MM.1S (cell line): ENCODE measurements at places on chromosomes 16 and 17.

DNA sequence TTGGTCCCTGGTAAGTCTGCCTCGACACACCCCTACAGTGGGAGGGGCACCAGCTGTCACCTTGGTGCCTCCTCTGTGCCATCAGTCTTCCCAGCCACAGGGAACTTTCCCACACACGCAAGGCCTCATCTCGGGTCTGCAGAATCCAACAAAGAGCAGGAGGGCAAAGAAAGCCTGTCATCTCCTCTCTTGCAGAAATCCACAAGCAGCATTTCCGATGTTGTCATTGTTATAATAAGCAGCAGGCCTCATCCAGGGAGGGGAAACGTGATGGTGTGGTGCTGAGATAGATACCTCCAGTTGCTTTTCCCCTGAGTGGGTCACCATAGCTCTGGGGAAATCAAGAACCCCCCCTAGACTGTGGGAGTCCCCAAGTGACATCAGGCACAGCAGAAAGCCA is 110.4 kb downstream of the CMIP start:
- no peak overlapping the region for H3K27ac ChIP-seq
- H3K27me3 ChIP-seq = no peaks in the 10 kb centered on the region
- H3K4me1 ChIP-seq = no peaks in the 10 kb centered on the region
- DNase-seq = no peak
- no peaks in the 10 kb centered on the region for H3K36me3 ChIP-seq
- no peak overlapping the region for H3K4me3 ChIP-seq

GRCh38 chr16:28924399-28924761 is 658 bp downstream of the RABEP2 start:
- H3K27ac ChIP-seq = peak overlapping the region; percentile 93
- peak overlapping the region; percentile 87 for H3K4me3 ChIP-seq
- H3K27me3 ChIP-seq = no peaks in the 10 kb centered on the region
- no peak for DNase-seq

GRCh38 chr17:43171586-43172487 is 823 bp downstream of the NBR1 start:
- H3K27me3 ChIP-seq = no peaks in the 10 kb centered on the region
- peak; percentile 11 for DNase-seq
- no peaks in the 10 kb centered on the region for H3K36me3 ChIP-seq

GRCh38 chr16:66370786-66371684 is 4.5 kb downstream of the CDH5 start:
- H3K27ac ChIP-seq = no peak overlapping the region
- no peak overlapping the region for H3K4me3 ChIP-seq
- no peaks in the 10 kb centered on the region for H3K36me3 ChIP-seq
- no peak for DNase-seq
- H3K27me3 ChIP-seq = no peaks in the 10 kb centered on the region
- no peaks in the 10 kb centered on the region for H3K4me1 ChIP-seq

GRCh38 chr16:48426244-48427141 is 41.3 kb upstream of the SIAH1 start:
- no peaks in the 10 kb centered on the region for H3K4me1 ChIP-seq
- no peak overlapping the region for H3K27ac ChIP-seq
- H3K36me3 ChIP-seq = no peaks in the 10 kb centered on the region
- no peaks in the 10 kb centered on the region for H3K27me3 ChIP-seq
- DNase-seq = no peak

DNA sequence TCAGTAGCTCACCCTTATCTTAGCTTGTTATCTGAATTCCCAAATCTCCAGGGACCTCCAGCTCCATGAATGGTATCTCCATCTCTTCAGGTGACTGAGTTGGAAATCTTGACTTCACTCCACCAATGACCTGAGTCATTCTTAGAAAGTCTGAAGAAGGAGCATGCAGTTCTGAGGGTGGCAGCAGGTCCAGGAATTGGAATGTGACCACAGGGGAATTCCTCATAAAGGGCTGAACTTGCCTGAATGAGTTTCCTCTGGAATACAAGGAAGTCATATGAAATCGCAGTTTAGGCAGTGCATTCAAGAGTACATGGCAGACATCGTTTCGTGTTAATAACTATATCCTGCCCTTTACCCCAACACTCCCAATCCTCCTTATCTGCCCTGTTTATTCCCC is 12.5 kb upstream of the PYY start:
- H3K4me3 ChIP-seq = no peak overlapping the region
- no peaks in the 10 kb centered on the region for H3K27me3 ChIP-seq
- no peak overlapping the region for H3K27ac ChIP-seq
- no peaks in the 10 kb centered on the region for H3K4me1 ChIP-seq

- H3K4me1 ChIP-seq = no peaks in the 10 kb centered on the region
- H3K4me3 ChIP-seq = no peak overlapping the region
- no peaks in the 10 kb centered on the region for H3K27me3 ChIP-seq
- no peak for DNase-seq
These were observed 10.7 kb upstream of the USP10 start for GRCh38 chr16:84689111-84689510.

GRCh38 chr16:1258906-1259759 is 3.3 kb downstream of the TPSD1 start:
- 0 out of 2 replicates have a peak overlapping the region, but pooled peaks have one; percentile 25 for H3K4me3 ChIP-seq
- no peaks in the 10 kb centered on the region for H3K4me1 ChIP-seq
- DNase-seq = no peak
- no peaks in the 10 kb centered on the region for H3K36me3 ChIP-seq
- H3K27ac ChIP-seq = no peak overlapping the region

- DNase-seq = no peak
- H3K27ac ChIP-seq = no peak overlapping the region
- H3K4me3 ChIP-seq = no peak overlapping the region
These were observed 73.2 kb downstream of the NT5M start for GRCh38 chr17:17376362-17376761.

GRCh38 chr16:11669380-11670146 is 1.3 kb downstream of the SNN start:
- no peak overlapping the region for H3K27ac ChIP-seq
- no peak for DNase-seq
- H3K4me1 ChIP-seq = peaks cover 46% of the 10 kb centered on the region
- H3K4me3 ChIP-seq = peak overlapping the region; percentile 76

- DNase-seq = no peak
- H3K4me3 ChIP-seq = no peak overlapping the region
- H3K27me3 ChIP-seq = no peaks in the 10 kb centered on the region
- no peak overlapping the region for H3K27ac ChIP-seq
- no peaks in the 10 kb centered on the region for H3K4me1 ChIP-seq
- H3K36me3 ChIP-seq = no peaks in the 10 kb centered on the region
These were observed 68.9 kb downstream of the SNX11 start for GRCh38 chr17:48176471-48176855.

DNA sequence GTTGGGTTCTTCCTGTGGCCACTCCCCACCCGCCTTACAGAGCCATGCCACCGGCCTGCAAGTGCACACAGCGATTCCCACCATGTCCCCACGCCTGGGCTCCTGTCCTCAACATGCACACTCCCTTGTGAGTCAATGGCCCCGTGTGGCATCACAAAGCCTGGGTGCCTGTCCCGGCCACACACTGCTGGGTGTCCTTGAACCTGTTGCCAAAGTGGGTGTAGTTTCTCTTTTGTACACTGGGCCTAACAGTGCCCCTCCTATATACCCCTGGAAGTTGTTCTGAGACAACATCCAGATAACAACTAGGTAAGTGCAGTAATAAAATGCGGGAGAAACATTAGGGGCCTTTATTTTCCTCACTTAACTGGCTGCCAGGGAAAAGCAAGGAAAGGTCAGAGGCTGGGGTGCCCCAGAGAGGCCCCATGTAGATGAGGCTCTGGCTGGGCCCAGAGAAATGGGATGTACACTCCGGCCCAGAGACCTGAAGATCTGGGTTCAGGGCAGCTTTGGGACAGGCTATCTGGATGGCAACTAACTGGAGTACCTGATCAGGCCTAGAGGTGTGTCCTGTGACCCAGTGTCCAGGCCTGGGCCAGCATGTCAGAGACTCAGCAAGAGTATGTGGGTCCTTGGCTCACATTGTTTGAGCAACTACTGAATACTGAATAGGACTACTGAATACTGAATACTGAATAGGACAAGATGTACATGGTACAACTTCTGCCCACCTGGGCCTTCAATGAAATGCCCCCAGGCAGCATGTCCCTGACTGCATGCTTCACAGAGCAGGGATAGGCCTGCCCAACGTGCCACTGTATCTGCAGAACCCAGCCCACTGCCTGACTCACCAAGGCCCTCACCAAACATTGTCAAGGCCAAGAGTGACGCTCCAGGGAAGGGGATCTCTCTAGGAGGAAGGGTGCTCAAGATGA is 8.3 kb downstream of the ABCC3 start:
- H3K4me3 ChIP-seq = no peak overlapping the region
- no peak overlapping the region for H3K27ac ChIP-seq
- H3K27me3 ChIP-seq = no peaks in the 10 kb centered on the region
- no peak for DNase-seq
- H3K36me3 ChIP-seq = no peaks in the 10 kb centered on the region

DNA sequence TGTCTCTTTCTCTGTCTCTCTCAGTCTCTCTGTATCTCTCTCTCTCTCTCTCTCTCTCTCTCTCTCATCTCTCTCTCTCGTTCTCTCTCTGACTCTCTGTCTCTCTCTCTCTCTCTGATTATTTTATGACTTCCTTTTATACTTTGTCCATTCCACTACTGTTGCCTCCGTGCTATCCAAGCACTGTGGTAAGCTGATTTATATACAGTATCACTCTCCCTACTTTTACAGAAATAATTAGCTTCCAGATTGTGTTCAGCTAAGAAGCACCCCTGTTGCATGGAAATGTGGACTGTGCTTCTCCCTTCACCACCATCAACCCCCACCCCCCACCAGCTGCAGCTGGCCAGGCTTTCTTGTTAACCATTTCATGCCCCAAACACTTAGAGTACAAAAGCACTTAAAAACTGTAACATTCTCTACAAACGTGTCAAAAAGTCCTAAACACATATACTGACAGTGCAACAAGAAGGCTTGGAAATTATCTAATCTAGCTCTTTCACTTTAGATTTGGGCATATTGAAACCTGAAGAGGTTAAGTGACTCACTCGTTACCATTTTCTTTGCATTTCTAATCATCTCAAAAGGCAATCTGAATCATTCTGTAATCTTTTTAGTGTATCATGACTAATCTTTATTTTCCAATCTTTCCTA is 11.6 kb upstream of the TMEM100 start:
- H3K36me3 ChIP-seq = no peaks in the 10 kb centered on the region
- H3K27ac ChIP-seq = no peak overlapping the region
- DNase-seq = no peak

GRCh38 chr17:81513753-81514488 is 1.3 kb upstream of the ACTG1 start:
- H3K36me3 ChIP-seq = peaks cover 17% of the 10 kb centered on the region
- no peaks in the 10 kb centered on the region for H3K27me3 ChIP-seq
- H3K4me3 ChIP-seq = peak overlapping the region; percentile 76
- DNase-seq = peak; percentile 45
- peak overlapping the region; percentile 69; the same call in 1 of the 2 replicates for H3K27ac ChIP-seq

DNA sequence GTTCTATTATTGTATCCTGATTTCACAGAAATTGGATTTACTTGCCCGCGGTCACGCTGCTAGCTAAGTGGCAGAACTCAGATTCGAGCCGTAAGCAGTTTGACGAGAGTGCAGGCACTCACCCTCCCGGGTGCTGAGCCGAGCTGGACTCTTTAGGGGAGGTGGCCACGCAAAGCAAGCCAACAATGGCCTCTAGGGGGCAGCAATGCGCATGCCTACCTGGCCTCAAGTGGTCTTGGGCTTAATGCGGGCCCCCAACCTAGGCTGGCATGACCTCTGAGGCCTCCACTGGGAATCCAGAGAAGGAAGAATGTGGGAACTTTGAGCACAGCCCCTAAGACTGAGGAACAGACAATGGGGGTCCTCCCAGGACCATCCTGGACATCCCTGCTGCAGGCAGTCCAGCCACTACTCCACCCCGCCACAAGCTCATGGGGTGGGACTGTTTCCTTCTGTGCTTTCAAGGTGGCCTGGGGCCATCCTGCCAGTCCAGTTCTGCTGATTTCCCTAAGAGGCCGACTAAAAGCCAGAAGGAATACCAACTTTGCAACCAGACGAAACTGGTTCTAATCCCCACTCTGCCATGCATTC is 276.5 kb downstream of the XYLT1 start:
- DNase-seq = no peak
- H3K4me3 ChIP-seq = no peak overlapping the region
- no peak overlapping the region for H3K27ac ChIP-seq
- no peaks in the 10 kb centered on the region for H3K27me3 ChIP-seq

DNA sequence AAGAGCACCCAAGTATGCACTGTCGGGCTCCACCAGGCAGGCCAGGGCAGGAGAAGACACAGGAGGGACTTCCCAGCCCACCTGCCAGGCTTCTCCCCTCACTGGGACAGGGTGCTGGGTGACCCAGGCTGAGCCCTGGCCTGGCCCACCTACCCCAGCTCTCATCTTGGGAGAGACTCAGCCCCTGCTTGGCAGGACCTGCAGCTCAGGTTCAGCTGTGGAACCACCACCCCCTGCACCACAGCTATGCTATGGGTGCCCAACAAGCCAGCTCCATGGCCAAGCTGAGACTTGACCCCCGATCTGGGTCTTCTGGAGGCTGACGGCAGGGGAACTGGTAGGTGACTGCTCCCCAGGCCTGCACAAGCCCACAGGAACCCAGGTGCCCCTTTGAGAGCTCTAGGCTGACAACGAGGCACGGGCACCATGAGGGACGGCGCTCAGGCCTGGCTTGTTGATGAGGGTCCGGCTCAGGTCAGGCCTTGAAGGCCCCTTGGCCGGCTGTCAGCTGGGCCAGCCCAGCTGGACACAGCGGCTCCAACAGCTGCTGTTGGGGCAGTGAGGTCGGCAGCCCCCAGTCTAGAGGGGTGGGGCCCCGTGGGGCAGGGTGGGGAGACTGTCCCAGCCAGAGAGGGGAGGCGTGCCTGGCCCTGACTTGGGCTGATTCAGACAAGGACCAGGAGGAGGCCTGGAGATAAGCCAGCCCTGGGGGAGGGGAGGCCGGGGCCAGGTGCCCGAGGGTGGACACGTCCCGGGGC is 4.6 kb downstream of the RPUSD1 start:
- no peak overlapping the region for H3K27ac ChIP-seq
- no peak for DNase-seq
- H3K4me3 ChIP-seq = no peak overlapping the region
- H3K4me1 ChIP-seq = 0 out of 2 replicates have a peak, but pooled peaks cover 6% of the 10 kb centered on the region
- no peaks in the 10 kb centered on the region for H3K36me3 ChIP-seq

- H3K27me3 ChIP-seq = no peaks in the 10 kb centered on the region
- no peak overlapping the region for H3K27ac ChIP-seq
- no peaks in the 10 kb centered on the region for H3K36me3 ChIP-seq
These were observed 704.3 kb downstream of the MAF start for GRCh38 chr16:78896280-78896679.

DNA sequence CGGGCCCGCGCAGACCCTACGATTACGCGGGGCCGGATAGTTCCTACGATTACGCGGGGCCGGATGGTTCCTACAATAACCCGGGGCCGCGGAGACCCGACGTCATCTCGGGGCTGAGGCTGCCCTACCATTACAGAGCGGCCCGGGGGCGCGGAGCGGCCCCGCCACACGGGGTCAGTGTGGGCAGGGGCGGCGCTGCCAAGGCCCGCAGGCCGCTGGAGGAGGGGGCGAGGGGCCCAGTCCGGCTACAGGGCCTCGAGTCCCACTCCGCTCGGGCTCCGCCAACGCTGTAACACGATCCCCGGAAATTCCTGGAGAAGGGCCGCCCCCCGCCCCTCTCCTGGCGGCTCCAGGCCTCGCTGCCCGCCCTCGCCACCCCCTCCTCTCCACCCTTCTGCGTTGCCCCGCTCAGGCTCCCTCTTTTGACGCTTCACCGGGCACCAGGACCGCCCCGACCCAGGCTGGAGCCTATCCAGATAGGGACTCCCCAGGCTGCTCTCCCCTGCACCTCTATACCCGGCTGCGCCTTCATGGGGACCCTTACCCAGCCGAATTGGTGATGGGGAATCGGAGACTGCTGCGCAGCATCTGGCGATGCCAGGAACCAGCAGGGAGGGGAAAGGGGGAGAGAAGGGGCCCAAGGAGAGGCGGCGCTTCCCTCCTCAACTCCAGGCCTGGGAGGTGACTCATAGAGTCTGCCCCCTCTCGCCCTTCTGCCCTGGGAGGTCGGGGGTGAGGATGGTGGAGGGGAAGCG is at the start of gene RAB34:
Gene RAB34, minus strand, starts transcription at position 291 of the 755 bp plus-strand sequence. CDS start 602 bp downstream, outside the sequence.
- H3K4me1 ChIP-seq = no peaks in the 10 kb centered on the region; the same call in 1 of the 2 replicates
- no peak within 1 kb of the TSS for H3K4me3 ChIP-seq
- H3K27me3 ChIP-seq = peaks cover 55% of the 10 kb centered on the region
